Stimulated activated CD8-positive, alpha-beta memory T cell treated with anti-CD3 and anti-CD28 coated beads, Interleukin-2, amount 100 ng/mL, for 1 hour (primary cell): ENCODE measurements at places on chromosomes 5 and 9.

DNA sequence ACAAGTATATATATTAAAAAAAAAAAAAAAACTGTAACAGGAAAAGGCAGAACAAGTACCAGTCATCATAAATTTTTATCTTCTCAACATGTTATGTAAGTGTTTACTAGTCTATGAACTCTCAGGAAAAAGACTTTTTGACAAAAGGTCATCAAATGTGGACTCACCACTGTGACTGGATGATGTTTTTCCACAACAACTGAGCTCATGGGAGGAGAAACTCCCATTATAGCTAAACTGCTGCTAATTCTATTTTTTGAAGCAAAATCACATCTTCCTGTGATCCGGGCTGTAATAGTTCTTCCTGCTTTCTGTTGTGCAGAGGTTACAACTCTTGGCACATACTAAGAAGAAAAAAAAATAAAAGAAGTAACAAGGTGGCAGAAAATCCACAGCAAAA is 39.6 kb downstream of the POC5 start:
- DNase-seq: no peak

DNA sequence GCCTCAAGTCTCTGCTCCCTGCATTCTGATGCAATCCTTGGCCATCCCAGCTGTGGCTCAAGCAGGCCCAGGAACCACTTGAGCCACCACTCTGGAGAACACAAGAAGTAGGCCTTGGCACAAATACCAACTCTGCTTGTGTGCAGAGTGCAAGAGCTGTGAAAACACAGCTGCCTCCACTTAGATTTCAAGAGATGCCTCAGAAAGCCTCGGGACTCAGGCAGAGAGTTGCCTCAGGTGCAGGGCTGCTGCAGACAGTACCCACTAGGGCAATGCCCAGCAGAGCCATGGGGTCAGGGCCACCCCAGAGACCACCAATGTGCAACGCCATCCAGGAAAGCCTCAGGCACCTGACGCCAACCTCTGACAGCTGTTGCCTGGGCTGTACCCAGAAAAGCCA is 82.4 kb downstream of the FREM1 start:
- no peak for DNase-seq

GRCh38 chr9:122904466-122904822 is 715 bp downstream of the RC3H2 start:
- no peak for DNase-seq

DNA sequence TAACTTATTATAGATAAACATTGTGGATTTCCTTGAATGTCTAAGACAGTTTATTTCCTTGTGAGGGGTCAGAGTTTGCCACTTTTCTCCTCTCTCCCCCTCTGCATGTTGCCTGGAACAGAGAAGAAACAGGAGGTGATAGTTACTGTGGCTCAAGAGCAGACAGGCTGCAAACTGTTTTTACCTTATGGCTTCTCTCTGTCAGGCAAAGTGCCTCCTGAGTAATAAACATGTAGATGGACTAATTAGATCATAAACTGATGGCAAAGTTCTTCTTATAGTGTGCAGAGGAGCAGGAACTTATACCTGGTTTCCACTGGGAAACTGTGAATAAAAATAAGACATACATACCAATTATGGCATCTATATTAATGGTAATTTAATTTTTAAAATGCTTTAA is 133.1 kb upstream of the CDH12 start:
- DNase-seq: no peak

GRCh38 chr5:163473635-163474243 is 13.3 kb downstream of the HMMR start:
- no peak for DNase-seq

DNA sequence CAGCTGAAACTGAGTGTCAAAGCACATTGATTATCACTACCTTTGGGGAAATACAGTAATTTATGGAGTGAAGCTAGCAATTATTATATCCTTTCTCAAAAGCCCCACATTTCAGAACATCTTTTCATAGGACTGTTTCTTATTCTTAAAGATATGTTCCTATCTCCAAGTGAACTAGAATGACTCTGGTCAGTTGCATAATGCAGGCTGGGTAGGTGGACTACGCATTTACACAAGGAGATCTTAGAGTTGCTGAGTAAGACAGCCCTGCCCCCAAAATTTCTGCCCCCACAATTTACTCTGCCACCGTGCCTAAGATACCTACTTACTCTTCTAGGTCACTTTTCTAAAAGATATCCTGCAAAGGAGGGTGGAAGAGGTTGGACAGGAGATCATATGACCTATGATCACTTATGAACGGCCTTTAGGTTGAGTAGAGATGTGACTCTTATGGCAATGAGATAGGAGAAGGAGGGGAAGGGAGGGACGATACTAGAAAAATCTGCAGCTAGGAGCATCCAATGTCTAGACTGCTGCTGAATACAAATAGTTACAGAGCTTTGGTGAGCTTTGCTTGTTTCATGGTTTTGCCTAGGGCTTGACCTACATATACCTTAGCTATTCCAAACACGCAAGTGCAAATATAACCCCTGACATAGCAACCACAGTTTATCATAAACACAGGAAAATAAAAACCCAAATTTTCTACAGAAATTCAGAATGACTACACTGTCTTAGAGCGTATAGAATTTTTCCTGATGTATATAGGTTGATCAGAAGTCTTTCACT is 121.7 kb downstream of the GLIS3 start:
- DNase-seq: no peak
